ENCODE measurements at places on chromosomes 3 and 15.

DNA sequence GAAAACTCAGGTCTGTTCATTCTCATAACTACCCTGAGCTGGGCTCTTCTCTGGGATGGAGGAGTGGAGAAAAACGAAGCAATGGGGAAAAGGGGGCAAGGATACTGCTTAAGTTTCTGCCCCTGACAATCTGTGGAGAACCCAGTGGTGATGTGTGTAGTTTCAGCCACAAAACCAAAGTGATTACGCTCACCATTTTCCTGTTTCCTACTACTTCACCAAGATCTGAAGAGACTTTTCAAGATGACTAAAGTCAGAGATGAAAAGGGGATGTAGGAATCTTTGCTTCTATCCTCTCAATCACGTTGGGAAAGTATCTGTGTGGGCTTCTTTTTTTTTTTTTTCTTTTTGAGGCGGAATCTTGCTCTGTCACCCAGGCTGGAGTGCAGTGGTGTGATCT lies 8.3 kb upstream of the UBE2E1 start:
- no peak for DNase-seq

- no peak for DNase-seq
These were observed 50.1 kb downstream of the KLHL25 start for GRCh38 chr15:85744579-85744978.

DNA sequence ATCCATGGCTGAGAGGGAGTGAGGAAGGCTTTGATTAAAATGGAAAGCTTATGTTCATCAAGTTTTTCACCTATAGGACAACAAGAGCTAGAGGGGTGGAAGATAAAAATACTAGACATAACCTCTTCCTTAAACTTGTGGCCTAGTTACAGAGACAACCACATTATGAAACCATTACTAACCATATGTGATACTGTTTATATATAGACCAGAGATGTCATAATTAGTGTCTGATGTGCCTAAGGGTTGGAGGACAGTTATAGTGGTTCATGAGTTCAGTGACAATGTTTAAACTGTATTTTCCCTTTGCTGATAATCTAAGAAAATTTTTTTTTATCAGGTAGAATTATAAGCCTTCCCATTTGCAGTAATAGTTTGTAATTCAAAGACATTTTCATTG lies 23.7 kb downstream of the PHLDB2 start:
- DNase-seq, result no peak

- DNase-seq, result no peak
These were observed 612 bp downstream of the UBA5 start for GRCh38 chr3:132660811-132661070.

- DNase-seq, result no peak
These were observed 114.4 kb downstream of the CHSY1 start for GRCh38 chr15:101137312-101137940.

DNA sequence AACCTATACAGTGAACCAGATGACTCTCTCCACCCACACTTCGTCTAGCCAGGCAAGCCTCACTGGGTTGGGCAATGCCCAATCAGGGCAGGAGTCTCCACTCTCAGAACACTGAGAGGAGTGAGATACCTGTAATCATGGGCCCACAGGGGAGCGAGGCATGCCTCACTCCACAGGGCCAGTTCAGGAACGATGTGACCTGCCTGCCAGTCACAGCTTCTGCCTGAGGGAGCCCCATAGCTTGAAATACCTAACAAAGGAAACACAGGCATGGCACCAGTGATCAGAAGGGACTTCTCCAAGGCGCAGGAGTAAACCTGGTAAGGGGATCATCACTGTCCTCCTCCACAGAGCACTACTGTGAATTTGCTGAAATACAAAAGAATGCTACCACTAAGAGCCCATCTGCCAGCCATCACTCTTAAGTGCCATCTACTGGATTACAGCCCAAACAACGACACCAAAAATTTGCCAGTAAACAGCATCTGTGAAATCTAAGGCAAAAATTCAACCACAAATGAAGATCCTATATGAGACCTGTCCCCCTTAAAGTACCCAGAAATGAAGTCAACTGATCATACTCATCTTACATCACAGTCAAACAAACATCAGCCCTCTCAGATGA lies 689.9 kb upstream of the SEMA6D start:
- DNase-seq, result peak; percentile 53

DNA sequence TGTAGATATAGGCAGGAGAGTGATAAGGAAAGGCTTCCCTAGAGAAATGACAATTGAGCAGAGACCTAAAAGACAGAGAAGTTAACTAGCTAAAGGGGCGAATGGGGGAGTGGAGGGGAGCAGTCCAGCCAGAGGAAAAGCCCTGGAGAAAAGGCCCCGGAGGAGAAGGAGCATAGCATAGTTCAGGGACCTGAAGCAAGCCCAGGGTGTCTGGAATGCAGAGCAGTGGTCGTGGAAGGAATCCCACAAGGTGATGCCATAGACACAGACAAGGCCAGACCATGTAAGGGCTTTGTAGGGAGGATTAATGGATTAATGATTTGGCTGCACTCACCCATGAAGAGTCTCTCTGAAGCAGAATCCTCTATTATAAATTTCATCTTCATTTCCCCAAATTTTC lies 45.8 kb upstream of the LRRN1 start:
- no peak for DNase-seq

DNA sequence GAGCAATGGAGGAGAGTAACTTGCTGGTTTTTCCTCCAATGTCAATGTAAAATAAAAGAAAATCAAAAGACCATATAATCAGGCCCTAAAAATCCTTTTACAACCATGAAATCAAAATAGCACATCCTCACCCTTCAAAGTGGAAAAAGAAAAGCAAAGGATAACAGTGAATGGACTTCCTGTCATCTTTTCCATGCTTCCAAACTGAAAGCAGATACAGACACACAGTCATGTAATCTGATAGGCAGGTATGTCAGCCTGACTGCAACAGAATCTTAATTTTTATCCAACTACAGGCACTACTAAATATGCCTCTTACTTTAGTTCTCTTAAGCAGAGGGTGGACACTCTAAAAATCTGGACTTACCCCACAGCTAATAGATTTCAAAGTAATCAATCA lies 27.8 kb upstream of the IGDCC4 start:
- DNase-seq, result no peak

- DNase-seq, result no peak
These were observed 509.1 kb downstream of the FOXP1 start for GRCh38 chr3:71074423-71074822.

GRCh38 chr3:143307613-143308183 lies 188.1 kb downstream of the CHST2 start:
- no peak for DNase-seq

DNA sequence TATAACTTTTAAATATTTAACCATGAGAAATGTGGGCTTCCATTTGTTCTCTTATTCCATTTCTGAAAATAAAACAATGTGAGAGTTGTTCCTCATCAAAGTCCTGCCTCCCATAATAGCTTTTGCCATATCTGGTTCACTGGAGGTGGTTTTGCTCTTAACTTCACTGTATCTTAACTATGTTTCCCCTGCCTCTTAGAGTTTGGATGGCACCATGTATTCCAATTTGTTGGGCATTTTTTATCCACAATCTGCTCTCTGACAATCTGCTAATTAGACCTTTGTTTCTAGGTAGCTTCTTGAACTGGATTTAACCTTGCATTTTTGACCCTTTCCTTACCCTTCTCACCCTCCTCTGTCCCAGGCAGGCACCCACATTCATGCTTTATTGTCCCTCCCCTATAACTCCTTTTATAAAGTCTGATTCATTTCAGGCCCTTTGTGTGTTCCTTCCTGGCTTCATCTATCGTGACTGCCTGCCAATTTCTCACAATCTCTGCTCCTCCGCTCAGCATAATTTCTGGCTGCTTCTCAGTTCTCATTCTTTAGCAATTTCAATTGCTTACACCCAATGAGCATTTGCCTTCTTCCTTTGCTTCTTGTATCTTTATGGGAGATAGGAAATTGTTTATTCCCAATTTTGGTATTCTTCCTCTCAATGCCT lies 144.2 kb upstream of the ARHGEF26 start:
- no peak for DNase-seq

DNA sequence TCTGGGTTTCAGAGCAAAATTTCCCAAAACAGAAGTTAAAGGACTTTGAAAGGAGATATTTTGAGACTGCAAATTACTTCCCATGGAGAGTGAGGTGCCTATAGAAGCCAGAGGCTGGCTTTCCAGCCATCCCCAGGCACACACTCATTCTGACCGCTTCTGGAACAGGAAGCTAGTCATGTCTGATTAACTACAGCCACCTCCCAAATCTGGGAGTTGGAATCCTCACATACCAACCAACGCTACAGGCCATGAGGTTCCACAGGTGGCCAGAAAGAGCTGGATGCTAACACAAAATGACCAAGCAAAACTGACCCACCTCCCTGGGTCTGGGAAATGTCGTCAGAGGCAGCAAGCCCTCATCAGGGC lies 87.2 kb downstream of the SNRK start:
- no peak for DNase-seq

DNA sequence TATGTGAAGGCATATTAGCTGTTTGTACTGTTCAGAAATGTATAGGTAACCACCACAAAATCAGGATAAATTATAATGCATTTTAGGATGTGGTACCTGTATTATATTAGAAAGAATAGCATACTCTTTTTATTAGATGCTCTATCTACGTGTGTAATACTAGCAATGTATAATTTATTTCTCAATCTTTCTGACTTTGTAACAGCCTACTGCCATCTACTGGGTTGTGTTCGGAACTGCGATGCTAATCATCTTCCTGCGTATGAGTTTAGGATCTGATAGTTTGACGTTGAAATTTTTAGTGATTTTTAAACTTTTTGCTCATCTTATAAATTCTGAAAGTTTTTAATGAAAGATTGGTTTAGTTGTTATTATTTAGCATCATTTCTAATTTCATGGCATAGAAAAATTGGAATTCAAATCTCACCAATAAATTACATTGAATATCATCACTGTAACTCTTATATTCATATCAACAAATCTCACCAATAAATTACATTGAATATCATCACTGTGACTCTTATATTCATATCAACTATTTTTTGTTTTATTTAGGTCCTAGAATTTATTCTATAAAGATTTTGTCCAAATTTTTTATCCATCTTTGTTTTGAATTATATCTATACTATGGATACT lies 322.7 kb upstream of the ZNF717 start:
- no peak for DNase-seq

DNA sequence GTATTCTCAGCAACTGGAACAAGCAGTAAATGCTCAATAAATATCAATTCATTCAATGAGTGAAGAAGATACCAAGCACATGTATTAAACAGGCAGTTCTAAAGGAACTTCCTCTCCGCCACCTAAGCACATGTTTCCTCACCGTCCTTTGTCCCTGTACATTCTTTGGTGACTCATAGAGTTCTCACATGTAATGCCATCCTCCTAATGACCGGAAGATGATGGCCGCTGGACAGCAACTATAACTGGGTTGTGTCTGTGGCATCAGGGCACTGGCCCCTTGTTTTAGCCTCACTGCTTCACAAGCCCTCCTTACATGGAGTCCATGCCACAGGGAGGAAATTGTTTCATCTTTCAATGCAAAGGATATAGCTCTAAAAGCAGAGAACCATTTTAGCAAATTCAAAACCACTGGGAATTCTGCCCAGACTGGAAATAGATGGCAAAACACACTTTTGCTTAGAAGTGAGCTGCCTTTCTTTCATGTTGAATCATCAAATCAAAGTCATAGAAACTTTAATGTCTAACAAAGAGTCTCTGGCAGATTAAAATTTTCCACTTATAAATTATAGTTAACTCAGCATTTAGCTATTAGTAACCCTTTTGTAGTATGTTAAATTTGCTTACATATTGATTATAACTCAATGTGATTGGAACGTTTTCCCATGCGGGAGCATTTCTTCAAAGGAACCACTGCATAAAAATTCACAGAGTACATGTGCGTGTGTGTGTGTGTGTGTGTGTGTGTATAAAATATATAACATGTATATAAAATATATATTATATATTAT lies 74.1 kb downstream of the GAP43 start:
- DNase-seq, result no peak

DNA sequence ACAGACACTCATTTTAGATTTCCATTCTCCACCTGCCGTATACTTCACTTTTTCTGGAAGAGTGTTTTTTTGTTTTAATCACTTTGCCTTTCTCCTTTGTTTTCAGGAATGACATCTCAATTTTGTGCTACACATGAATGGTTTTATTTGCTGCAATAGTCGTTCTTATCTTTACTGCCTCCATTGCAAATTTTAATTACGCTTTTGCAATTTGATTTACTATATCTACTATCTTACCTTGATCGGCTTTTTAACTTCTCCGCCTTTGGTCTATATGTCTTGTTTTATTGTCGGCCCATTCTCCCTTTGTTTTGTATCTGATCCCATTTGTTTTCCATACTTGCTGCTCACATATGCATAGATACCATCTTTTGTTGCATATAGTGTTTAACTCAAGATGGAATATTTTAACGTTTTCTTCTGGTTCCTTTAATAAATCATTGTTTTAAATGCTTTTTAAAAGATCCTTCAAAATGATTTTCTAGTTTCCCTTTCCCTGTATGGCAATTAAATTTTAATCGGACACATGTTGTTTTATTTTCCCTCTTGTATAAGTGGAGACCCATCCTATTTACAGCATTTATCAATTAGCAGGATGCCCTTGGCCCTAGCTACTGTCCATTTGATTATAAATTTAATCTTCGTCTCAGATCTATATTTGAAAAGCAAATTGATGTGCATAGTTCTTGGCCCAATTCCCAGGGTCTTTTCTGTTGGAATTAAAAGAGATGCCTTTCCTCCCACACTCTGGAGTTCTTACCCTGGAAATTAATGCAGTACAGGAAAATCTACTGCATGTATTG lies 97.2 kb upstream of the CNTN4 start:
- no peak for DNase-seq

- no peak for DNase-seq
These were observed 189.8 kb downstream of the PLCL2 start for GRCh38 chr3:17074559-17074958.

- DNase-seq, result no peak
These were observed 36.0 kb downstream of the BDH1 start for GRCh38 chr3:197519801-197520211.

GRCh38 chr15:80210611-80211573 lies 41.1 kb downstream of the CTXND1 start:
- no peak for DNase-seq

DNA sequence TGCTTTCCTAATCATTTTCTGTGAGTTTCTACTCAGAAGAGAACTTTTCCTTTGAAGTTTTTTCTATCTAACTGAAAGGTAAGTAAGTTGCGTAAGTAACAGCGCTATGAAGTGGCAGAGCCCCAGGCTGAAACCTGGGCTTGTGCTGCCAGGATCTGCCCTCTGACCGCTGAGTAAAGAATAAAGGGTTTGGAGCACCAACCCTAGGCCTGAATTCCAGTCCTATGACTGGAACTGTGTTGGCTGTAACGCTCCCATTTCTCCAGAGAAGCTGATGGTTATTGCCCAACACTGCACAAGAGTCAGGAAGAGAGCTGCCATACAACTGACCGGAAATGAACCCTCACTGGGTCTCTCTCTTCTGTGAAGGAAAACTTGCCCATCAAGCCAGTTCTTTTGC lies 87.0 kb downstream of the FOXB1 start:
- DNase-seq, result no peak

GRCh38 chr15:30042556-30042955 lies 40.2 kb upstream of the GOLGA8J start:
- DNase-seq, result no peak

DNA sequence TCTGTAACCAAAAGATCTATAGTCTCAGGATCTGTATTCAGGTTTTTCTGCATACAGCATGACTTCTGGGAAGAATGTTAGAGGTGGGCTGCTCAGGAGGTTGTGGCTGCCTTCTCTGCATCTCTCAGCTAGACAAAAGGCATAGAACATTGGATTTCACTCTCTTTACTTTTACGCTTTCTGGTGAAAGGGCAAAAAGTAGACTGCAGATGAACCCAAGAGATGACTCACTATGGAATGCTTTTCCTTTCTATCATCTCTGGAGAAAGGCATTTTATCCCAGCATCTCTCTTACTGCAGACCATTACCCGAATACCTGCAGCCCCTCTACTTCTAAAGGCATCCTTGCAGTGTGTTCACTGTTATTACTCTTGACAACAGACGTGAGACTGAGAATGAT lies 222.2 kb downstream of the WNT5A start:
- DNase-seq, result no peak
